ENCODE measurements at places on chromosomes 1 and 21.
A peak's percentile ranks its signal among the peaks of the same experiment; 100 is the strongest.

- peak; percentile 74 for DNase-seq
These were observed 79.3 kb downstream of the HMCN1 start for GRCh38 chr1:185813401-185813979.

DNA sequence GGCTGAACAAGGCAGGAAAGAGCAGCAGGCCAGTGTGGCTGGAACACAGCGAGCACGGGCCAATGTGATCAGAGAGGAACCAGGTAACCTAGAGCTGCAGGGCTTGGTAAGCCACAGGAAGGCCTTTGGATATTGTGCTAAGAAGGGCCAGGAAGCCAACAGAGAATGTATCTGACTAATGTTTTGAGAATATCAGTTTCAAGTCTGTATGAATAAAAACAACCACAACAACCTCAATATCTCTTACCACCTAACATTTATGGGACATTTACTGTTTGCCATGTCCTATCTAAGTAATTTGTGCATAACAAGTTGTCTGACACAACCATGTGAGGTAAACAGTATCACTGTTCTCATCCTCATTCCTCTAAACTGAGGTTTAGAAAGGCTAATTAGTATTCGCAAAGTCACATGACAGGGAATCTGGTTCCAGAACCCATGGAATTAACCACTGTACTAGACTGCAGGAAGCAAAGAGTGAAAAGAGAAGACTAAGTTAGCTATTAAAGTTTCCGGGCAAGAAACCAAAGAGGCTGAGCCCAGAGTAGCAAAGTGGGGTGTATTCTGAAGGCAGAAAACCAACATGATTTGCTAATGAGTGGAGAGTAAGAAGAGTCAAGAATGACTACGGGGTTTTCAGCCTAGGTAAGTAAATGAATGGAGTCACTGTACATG is 38.9 kb downstream of the SPRTN start:
- DNase-seq: no peak

GRCh38 chr21:16196001-16196400 is 466.2 kb downstream of the USP25 start:
- DNase-seq: no peak

GRCh38 chr21:44089001-44089911 is 17.9 kb upstream of the PWP2 start:
- peak; percentile 70 for DNase-seq

GRCh38 chr1:67893126-67893495 is 59.8 kb upstream of the GNG12 start:
- no peak for DNase-seq

- no peak for DNase-seq
These were observed 25.2 kb upstream of the COX20 start for GRCh38 chr1:244810221-244810620.

DNA sequence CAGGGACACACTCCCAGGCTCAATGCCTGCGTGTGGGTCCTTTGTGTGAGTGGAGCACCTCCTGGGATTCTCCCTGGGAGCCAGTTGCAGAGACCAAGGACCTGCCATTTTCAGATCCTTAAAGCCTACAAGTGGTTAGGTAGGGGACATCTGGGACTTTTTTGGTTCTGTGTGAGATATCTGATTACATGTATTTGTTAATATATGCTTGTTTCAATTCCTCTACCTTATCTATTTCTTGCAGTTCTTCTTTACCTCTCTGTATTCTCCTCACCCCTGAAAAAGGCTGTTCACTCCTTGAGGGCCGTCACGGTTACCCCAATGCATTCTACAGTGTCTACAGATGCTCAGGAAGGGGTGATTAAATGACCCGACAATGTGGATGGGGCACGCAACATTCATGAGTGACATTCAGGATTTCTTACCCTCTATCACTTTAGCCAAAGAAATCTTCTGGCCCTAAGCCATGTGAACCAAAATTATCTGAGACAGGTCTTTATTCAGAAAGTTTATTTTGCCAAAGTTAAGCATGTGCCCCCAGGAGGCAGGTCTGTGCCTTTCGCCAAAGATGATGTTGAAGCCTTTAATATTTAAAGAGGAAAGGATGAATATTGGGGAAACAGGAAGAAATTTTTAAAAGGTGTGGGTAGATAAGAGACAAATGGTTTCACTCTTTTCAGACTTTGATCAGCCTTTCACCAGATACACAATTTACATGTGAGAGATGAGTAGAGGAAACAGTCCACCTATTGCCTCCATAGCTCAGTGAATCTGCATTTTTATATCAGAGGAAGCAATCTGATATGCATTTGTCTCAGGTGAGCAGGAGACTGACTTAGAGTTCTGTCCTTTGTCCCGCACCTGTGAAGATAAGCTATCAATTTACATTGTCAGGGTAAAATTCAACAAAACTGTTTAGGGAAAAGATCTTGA is 44.6 kb upstream of the MPZL1 start:
- DNase-seq: no peak

GRCh38 chr1:59687081-59687480 is 127.7 kb upstream of the HOOK1 start:
- no peak for DNase-seq

GRCh38 chr1:28591708-28592320 is at the start of gene RAB42:
Gene RAB42, plus strand, starts transcription at chr1:28592265. Its CDS starts 247 bp downstream, at chr1:28592512.
- DNase-seq: peak; percentile 36

DNA sequence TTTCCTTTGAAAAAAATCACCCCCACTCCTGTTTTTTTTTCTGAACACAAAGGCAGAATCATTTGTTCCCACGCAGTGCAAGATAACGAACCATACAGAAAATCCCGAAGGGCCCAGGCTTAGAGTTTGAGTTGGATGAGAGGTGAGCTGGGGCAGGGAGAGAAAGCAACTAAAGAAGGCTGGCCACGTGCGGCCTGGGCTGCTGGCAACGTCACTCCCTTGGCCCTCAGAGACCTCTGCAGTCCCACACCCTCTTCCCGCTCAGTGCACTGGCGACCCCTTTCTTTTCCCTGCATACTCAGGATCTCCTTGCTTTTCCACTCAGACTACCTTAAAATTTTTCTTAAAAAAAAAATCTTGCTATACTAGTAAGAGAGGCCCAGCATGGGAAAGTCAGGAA is 28.2 kb upstream of the CRNN start:
- no peak for DNase-seq

- DNase-seq: no peak
These were observed 149.0 kb downstream of the TOMM20 start for GRCh38 chr1:234979296-234980279.

- DNase-seq: peak; percentile 39
These were observed 429 bp downstream of the SRRM1 start for GRCh38 chr1:24643363-24644099.

GRCh38 chr1:46342084-46342656 is 1.6 kb downstream of the NSUN4 start:
- DNase-seq: peak; percentile 29

GRCh38 chr1:8590721-8591351 is 226.6 kb downstream of the RERE start:
- peak; percentile 33 for DNase-seq
